ENCODE measurements at places on chromosomes 5 and 9.

- no peak for DNase-seq
These were observed 1.3 kb downstream of the ANXA1 start for GRCh38 chr9:73152953-73153352.

GRCh38 chr5:145585-146323 lies 45.5 kb upstream of the LRRC14B start:
- no peak for DNase-seq

DNA sequence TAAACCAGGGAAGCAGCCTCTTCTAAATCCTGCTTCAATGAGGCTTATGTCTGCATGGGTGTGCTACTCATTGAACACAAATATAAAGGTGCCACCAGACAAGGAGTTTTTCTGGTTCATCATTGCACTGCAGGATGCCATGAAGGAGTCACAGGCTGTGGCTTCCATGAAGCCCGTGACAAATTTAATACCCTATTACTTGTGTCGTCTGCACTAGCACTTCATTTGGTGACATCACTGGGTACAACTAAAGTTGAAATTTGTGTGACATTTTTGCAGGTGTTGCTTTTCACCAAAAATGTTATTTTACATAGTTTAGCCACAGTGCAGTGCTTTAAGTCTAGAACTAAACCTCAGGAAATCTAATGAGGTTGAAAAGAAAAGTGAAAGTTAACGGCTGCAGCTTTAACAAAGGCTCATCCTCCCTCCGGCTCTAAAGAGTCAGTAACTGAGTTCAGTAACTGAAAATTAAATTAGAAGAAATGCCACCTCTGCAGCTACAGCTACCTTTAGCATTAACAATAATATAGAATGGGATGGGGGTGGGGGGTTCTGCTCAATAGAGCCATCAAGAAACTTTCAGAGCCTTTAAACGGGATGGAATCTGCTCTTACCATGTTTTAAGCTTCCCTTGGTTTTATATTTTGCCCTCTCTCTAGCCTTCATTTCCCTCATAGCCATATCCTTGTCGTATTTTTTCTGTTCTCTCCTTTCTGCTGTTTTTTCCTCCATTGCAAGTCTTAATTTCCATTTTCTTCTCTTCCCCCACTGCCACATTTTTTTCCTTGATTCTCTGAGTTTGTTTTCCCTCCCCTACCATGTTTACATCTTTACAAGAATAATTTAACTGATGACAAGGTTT lies 233.8 kb upstream of the TMEM161B start:
- DNase-seq: no peak

DNA sequence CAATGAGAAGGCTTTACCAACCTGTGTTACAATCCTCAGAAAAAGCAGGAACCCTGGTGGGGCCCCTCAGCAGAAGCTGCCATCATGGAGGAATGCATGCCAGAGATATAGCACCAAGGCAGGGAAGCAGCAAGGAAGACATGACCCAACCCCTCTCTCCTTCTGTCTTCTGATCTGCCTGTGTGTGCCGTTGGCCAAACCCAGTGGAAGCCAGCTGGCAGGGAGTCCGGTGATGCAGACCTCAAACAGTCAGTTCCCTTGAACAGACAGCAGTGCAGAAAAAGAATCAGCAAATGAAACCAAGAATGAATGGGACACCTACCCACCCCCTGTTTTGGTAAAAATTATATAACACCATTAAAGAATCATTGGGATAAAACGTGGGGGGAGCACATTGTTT lies 234.2 kb downstream of the ZNF608 start:
- no peak for DNase-seq

- DNase-seq: no peak
These were observed 14.2 kb upstream of the MACIR start for GRCh38 chr5:103244398-103244797.

- DNase-seq: no peak
These were observed 211.1 kb downstream of the TTLL11 start for GRCh38 chr9:121881920-121882500.

- DNase-seq: no peak
These were observed 52.5 kb downstream of the FGF10 start for GRCh38 chr5:44336708-44337107.

DNA sequence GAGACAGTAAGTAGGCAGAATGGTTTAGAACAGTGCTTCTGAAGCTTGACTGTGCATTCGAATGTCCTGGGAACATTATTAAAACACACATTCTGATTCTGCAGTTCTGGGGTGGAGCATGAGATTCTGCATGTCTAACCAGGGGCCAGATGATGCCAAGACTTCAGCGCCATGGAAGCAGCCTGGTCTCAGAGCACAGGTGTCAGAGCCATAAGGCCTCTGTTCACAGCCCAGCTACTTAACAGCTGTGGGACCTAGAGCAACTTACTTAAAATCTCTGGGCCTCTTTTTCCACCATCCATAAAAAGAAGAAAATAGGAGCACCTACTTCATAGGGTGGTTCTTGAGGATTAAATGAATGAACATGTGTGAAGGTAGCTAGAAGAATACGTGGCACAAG lies 84.0 kb downstream of the GNAQ start:
- DNase-seq: no peak

DNA sequence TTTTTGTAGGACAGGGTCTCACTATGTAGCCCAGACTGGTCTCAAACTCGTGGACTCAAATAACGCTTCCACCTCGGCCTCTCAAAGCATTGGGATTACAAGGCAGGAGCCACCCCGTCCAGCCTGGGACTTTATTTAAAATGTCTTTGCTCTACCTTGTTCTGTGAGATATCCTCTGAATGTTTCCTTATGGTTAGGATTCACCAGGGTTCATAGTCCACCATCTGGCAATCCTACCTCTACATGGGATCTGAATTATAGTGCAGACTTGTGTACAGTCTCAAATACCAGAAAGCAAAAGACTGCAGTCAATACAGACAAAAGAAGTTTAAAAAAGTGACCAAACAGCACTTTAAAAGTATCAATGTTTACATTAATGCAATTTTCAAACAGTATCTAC lies 10.1 kb downstream of the ISCA1 start:
- no peak for DNase-seq

DNA sequence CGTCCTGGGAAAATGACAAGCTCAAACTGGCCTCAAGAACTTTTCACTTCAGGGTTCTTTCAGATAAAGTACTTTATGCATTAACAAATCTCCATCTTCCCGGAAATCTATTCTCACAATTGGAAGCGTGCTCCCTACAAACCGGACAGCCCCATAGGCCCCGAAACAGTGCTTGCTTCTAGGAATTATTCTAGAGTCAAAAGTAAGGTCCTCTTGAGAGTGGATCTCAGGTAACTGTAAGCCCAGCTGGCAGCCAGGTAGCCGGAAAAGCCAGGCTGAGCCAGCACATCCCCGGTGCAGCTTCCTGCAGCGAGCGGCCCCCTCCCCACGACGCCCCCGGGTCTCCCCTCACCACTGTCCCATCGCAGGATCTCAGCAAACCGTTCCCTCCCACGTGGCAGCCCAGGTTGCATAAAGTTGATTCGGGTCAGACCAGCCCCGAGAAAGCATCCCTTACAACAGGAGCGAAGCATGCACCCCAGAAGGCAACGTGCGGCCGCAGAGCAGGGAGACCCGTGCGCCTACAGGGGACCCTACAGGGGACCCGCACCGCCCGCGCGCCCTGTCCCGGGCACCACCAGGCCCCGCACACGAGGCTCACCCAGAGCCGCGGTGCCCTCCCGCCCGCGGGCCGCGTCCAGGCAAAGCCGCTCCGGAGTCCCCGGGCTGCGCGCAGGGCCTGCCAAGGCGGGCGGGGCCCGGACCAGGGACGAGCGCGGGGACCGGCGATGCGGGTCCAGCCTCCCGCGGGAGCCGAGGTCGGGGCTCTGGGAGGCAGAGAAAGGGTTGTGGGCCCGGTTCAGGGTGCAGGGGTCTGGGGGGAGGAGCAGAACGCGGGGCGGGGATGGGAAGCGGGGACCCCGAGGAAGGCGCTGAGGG lies 920 bp downstream of the LPCAT1 start:
- no peak for DNase-seq

- DNase-seq: no peak
These were observed 2.7 kb downstream of the GPX3 start for GRCh38 chr5:151023047-151023615.

DNA sequence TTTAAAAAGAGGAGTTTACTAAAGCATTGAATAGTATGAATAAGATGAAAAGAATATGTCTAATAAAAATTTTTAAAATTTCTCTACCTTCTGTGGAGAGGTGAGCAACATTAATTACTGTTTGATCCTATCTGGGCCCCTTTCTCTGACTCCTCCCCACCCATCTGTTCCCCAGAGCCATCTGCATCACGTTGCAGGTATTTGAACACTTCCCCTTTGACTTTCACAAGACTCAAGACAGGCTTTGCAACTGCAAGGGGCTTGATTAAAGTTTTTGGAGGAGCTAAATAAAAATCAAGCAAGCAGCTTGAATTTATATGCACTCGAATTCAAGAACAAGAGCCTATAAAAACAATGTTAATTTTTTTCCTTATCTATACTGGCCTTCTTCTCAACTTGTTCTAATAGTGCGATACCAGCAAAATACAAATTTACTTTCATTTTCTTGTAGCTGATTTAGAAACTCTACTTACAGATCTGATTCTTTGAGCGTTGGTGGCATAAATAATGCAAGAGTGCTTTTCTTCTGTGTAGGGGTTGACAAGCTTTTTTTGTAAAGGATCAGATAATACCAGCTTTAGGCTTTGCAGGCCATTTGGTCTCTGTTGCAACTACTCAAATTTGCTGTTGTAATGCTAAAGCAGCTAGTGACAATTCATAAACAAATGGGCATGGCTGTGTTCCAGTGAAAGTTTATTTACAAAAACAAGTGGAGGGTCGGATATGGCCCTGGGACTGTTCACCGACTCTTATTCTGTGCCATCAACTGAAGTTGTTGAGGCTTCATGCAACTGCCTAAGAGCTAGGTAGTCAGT lies 21.2 kb downstream of the TXNDC8 start:
- no peak for DNase-seq

DNA sequence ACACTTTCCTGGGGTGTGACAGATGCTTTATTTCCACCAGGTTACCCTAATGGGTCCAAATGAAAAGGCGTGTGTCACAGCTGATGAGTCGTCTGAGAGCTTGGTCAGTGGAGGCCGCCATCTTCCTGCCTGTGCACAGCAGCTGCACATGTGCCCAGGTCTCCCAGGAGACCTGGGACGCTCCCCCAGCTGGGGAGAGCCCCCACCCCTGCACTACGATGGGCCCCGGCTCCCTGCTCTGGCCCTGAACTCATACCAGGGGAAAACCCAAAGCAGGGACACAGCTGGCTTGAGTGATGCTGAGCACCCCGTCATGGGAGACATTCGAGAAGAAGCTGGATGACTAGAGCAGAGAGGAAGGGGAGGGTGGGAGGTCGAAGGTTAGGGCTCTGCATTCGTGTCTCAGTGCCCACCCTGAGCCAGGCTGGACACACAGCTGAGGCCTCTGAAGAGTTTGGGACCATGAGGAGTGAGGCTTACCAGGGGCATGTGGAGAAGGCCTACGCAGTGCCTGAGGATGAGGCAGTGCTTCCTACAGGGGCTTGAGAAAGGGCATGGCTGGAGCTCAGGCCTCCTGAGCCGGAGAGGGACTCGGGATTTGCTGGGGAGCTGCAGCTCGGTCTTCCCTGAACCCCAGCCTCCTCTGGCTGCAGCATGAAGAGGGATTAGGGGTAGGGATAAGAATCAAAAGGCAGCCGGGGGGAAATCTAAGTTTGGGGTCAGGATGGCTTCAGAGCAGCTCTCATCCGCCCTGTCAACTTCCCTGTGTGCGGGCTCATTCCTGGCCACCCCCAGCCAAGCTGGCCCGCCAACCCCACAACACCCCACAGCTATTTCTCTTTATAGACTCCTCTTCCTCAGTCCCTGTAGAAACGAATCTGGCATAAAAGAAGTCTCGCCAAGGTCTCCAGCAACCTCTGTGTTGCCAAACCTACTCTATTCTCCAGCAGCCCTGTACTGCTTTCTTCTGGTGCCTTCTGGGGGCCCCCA lies 42.2 kb upstream of the RNU6ATAC start:
- no peak for DNase-seq

DNA sequence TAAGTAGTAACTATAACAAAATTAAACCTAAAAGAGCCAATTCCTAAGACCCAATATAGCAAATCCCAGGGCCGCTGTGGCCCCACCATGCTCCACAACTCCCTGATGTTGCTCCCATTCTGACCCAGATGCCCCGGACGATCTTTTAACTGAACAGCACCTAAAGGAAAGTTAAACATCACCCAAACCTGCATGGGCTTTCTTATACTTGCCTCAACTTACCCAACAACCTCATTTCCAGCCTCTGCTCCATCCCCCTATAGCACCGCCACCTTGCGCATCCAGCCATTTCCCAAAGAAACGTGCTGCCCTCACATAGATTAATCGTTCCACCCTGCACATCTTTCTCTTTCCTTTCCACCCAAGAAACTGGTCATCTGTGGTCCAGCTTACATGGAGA lies 54.6 kb downstream of the ZNF354C start:
- DNase-seq: no peak

DNA sequence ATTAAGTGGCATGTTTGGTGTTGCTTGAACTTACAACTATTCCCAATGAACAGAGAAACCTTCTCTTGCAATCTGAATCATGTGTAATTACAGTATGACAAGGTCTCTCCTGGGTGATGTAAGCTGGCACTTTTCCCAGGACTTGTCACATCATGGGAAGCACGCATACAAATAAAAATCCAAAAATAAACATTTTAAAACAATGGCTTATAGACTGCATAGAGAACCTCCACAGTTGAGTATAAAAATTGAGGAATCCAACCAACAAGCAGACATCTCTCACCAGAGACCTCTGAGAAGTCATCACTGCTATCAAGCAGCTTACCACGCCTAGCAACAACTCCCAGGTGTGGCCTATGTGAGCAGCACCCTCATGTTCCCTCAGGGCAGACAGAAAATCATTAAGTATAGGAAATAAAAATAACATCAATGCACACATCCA lies 3.9 kb downstream of the MLLT3 start:
- no peak for DNase-seq

DNA sequence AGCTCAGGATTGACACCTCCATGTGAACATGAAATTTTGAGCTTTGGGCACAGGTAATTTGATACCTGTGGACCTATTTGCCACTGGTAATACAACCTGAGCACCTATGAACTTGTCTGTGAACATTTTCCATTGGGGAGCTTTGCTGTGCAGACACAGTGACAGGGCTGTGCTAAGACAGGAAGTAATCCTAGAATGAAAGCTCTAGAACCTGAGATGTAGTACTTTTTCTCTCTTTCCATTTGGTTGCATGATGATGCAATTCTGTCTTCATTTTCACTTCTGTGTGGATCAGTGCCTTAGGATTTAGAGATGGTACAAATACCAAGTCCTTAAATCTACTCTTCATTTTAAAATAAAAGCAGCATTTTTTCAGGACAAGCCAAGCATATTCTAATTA lies 216.9 kb downstream of the NR3C1 start:
- DNase-seq: no peak

DNA sequence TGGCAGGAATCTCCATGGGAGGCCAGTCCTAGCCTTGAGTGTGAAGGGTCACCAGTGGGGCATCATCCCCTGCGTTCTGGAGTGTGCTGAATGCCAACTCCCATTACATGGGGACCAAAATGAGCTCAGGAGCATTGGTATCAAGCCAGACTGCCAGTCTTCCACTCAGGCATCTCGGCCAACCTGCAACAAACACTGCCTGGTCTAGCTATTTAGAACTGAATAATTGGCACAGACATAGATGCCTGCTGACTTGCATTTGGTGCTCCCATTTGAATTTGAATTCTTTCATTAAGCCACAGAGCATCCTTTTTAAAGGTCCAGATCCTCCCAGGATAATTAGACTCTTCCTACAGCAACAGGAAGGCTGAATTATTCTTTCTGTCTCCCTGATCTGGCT lies 116.6 kb upstream of the ABCA1 start:
- no peak for DNase-seq

GRCh38 chr9:16668734-16669295 lies 201.7 kb downstream of the BNC2 start:
- no peak for DNase-seq
